Endothelial cell (in vitro differentiated cells): ENCODE measurements at places on chromosomes 2 and 18. TPM values are rescaled to one million over a fixed set of nuclear protein-coding genes. Genes with fewer than 3 reads are reported as not detected.

MAP3K19 gene
- total RNA-seq, result not detected

DNA sequence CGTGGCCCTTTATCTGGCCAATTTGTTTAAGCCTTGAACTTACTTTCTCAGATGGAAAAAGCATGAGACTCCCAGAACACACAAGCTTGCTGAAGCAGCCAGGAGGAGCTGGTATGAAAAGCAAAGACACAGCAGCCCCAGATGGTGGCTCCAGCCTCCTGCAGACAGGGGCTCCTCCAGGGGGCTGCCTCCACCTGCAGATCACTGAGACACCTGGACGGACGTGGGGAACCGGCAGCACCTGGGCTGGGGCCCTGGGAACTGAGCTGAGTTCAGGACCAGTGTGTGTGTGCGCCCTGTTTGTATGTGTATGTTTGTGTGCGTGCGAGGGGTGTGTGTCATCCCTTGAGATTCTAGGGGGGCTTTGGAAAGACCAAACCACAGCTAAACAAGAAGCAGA lies 8.6 kb downstream of the CYS1 start:
- H3K27me3 ChIP-seq, result peaks cover 4% of the 10 kb centered on the region
- peaks cover 8% of the 10 kb centered on the region for H3K36me3 ChIP-seq
- H3K27ac ChIP-seq, result no peak overlapping the region
- no peak overlapping the region for H3K4me3 ChIP-seq
- peaks cover 4% of the 10 kb centered on the region for H3K4me1 ChIP-seq

- no peaks in the 10 kb centered on the region for H3K36me3 ChIP-seq
- no peak overlapping the region for H3K27ac ChIP-seq
- no peaks in the 10 kb centered on the region for H3K27me3 ChIP-seq
- peak; percentile 23 for DNase-seq
Measured at GRCh38 chr2:52613064-52613463, 1154.5 kb upstream of the CHAC2 start.

GRCh38 chr2:9373047-9373446 lies 50.3 kb downstream of the ITGB1BP1 start:
- H3K4me3 ChIP-seq, result no peak overlapping the region
- peaks cover 19% of the 10 kb centered on the region for H3K4me1 ChIP-seq
- peaks cover 5% of the 10 kb centered on the region for H3K27me3 ChIP-seq

DNA sequence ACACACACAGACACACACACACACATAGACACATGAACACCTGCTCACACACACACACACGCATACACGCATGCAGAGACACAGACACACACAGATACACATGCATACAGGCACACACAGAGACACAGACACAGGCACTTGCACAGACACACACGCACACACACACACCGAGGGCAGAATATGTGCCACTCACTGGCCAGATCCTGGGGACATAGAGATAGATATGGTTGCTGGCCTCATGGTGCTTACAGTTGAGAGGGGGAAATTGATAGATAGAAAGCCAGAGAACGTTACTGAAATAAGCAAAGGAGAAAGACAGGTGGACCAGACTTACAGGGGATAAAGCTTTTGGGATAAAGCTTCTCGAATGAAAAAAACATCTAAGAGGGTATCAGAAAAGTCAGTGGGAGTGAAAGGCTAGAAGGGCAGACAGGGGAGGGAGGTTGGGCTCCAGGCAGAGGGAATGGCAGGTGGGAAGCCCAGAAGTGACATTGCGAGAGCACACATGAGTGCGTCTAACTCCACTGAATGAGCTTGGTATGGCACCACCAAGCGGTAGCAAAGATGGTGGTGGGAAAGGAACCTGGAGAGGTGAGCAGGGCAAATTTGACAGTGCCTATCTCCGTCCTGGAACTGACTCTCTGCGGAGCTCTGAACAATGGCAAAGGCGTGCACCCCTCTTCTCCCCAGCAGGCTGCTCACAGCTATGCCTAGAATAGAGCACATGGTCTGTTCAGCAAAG lies 390.1 kb upstream of the TRIB2 start:
- H3K27ac ChIP-seq, result no peak overlapping the region
- DNase-seq, result no peak
- peaks cover 1% of the 10 kb centered on the region for H3K27me3 ChIP-seq
- no peaks in the 10 kb centered on the region for H3K36me3 ChIP-seq
- H3K4me3 ChIP-seq, result no peak overlapping the region

VRK2 gene
- total RNA-seq, result 18.3 TPM

FAM110C gene
- 0.08 TPM for total RNA-seq
